ENCODE measurements at places on chromosomes 1 and 21. TPM values are rescaled to one million over a fixed set of nuclear protein-coding genes. Genes with fewer than 3 reads are reported as not detected.

SLC5A9 gene
- 1.4 TPM for total RNA-seq

S100A14 gene
- total RNA-seq, result not detected

DNA sequence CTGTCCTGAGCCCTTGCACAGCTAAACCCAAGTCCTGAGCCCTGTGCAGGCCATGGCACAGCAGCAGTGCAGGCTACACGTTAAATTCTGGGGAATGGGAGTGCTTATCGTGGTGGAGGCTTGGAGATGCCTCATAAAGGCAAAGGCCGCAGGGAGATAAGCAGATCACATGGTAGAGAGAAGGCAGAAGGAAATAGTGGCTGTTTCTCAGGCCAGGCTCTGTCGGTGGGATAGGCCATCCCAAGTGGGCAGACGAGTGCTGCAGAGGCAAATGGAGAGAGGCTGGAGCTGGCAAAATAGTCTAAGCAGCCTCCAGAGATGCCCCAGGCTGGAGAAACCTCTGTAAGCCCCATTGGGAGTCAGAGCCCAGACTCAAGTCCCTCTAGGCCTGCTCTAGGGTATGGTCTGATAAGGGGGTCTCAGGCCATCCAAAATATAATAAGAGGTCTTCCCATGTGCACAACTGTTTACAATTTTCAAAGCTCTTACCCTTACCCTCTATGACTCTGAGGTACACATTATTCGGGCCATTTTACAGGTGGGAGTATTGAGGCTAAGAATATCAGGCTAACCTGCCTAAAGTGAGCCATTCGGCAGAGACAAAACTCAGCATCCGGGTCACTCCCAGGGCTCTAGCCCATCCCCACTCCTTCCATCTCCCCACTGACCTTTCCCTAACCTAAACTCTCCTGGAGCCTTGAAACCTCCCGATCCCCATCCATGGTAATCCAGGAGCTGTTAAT, 79.6 kb downstream of the NKAIN1 start:
- no peak overlapping the region for H3K27ac ChIP-seq
- H3K27me3 ChIP-seq, result no peaks in the 10 kb centered on the region
- no peak overlapping the region for H3K4me3 ChIP-seq
- no peak for DNase-seq

DNA sequence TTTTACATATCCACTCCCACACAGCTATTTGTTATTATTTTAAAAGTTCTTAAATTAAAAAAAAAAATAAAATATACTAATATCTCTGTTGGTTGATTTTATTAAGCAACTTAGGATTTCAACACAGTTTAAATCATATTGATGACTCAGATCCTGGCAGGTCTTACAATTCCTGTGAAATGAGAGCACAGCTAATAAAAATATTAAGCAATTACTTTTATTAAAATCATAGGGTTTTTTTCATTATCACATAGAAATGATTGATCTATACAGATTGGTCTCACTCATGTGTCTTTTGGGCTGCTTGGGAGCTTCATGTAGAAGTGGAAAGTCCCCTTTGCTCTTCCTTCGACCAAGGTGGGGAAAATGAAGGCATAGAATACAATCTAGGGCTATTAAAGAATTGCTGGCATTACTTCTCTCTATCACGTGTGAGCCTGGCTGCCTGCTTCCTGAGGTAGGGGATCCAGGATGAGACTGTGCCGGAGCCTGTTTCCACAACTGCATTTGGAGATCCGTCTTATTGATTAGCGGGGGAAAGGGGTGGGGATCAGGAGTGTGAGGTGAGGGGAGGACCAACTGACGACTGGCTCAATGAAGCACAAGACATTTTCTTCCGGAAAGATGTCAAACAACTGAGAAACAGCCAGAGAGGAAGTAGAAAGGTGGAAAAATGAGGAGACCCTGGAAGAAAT, 858.0 kb downstream of the USP25 start:
- H3K4me3 ChIP-seq, result peak overlapping the region; percentile 1
- H3K4me1 ChIP-seq, result peaks cover 9% of the 10 kb centered on the region
- H3K36me3 ChIP-seq, result no peaks in the 10 kb centered on the region
- no peaks in the 10 kb centered on the region for H3K27me3 ChIP-seq

- no peak overlapping the region for H3K4me3 ChIP-seq
- H3K36me3 ChIP-seq, result no peaks in the 10 kb centered on the region
- no peaks in the 10 kb centered on the region for H3K4me1 ChIP-seq
- no peaks in the 10 kb centered on the region for H3K27me3 ChIP-seq
- no peak for DNase-seq
These were observed 1030.9 kb downstream of the AMY1C start for GRCh38 chr1:104780470-104781078.

GRCh38 chr21:16606271-16606670, 876.5 kb downstream of the USP25 start:
- H3K27me3 ChIP-seq, result no peaks in the 10 kb centered on the region
- DNase-seq, result no peak
- no peak overlapping the region for H3K4me3 ChIP-seq
- H3K4me1 ChIP-seq, result peaks cover 4% of the 10 kb centered on the region
- no peaks in the 10 kb centered on the region for H3K36me3 ChIP-seq

DNA sequence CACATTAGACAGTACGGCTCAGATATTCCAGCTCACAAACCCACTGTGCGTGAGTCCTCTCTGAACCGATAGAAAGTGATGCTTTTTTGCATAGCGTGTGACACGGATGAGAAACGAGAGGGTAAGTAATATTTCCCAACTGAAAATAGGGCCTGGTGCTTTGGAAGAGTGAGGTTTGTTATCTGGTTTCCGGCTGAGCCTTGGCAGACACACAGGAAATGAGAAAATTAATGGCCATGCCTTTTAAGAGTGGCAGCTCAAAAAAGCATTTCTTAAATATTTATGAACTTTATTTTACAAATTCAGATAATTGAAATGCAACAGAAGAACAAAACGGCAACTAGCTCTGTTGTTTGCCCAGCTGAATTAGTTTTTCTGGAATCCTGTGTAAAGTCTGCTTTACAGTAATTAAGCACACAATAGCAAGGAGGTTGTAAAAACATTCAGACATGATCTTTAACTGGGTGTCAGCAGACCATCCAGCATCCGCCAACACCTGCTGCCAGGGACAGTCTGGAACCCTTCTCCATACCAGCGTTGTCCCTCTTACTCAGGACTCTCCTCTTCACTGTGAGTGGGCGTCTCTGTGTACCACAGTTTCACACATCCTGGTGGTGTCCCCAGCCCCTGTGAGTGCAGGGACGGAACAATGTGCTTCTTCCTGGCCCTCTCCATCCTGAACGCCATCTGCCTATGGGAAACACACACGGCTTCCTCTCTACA, 155.4 kb downstream of the PGBD5 start:
- no peak overlapping the region for H3K4me3 ChIP-seq
- H3K4me1 ChIP-seq, result peaks cover 5% of the 10 kb centered on the region
- H3K27ac ChIP-seq, result no peak overlapping the region
- no peaks in the 10 kb centered on the region for H3K27me3 ChIP-seq
- no peaks in the 10 kb centered on the region for H3K36me3 ChIP-seq

GRCh38 chr1:201295861-201296260, 12.6 kb downstream of the PKP1 start:
- DNase-seq, result no peak
- H3K36me3 ChIP-seq, result no peaks in the 10 kb centered on the region
- H3K4me1 ChIP-seq, result no peaks in the 10 kb centered on the region
- H3K27me3 ChIP-seq, result no peaks in the 10 kb centered on the region
- H3K4me3 ChIP-seq, result no peak overlapping the region

REN gene
- total RNA-seq, result not detected

PTPN22 gene
- total RNA-seq, result 1.4 TPM

DNA sequence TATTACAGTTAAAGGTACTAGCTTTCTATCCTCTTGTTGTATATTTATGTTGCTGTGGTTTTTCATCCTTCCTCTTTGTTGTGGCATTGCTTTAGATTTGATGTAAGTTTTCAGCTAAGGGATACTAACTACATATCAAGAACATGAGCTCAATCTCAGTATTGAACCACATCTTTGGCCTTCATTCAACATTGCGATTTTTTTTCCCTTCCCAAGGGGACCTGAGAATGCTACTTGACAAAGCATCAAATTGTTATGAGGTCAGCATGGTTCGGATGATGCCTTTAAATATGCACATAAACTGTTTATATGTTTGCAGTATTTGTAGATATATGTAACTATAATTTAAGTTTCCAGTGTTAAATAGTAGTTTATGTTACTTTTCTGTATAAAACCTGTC, 31.7 kb upstream of the GPR88 start:
- H3K27ac ChIP-seq, result no peak overlapping the region
- no peak overlapping the region for H3K4me3 ChIP-seq
- peaks cover 11% of the 10 kb centered on the region for H3K4me1 ChIP-seq
- no peaks in the 10 kb centered on the region for H3K27me3 ChIP-seq
- no peak for DNase-seq
- no peaks in the 10 kb centered on the region for H3K36me3 ChIP-seq

- H3K4me3 ChIP-seq, result no peak overlapping the region
- H3K4me1 ChIP-seq, result peaks cover 4% of the 10 kb centered on the region
- no peak for DNase-seq
- no peaks in the 10 kb centered on the region for H3K36me3 ChIP-seq
These were observed 42.5 kb downstream of the ITPKB start for GRCh38 chr1:226696547-226696946.

DNA sequence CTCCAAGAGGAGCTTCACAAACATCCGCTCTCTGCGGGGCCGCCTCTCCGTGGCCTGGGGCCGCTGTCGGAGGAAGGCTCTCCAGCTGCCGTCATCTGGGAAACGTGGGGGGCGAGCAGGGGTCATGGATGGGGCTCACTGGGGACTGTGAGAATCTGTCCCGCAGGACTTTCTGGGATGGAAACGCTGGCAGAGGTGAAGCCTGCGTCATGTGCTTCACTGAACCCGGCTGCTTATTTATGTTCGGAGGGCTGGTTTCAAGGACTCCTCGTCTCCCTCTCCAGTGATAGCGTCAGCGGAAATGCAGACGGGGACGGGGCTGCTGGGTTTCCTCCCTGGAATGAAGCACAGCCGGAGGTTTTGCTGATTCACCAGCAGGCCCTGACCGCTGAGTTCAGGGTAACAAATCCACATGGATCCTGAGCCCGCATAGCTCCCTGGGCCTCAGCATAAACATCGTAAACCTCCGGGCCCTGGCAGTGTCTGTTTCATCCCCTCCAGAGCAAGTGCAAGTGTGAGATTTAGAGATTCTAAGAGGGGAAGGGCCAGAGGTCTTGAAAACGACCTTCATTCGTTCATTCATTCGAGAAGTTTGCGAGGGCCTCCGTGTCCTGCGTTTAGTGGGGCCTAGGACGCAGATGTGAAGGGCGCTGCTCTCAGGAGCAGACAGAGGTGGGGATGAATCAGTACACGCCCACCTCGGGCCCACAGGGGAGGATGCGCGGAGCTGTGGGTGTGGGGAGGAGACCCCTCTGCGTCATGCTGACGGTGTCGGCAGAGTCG, 7.0 kb upstream of the POFUT2 start:
- H3K4me3 ChIP-seq, result no peak overlapping the region
- no peaks in the 10 kb centered on the region for H3K27me3 ChIP-seq
- H3K27ac ChIP-seq, result peak overlapping the region; percentile 87

- H3K4me3 ChIP-seq, result no peak overlapping the region
- no peak for DNase-seq
- no peaks in the 10 kb centered on the region for H3K4me1 ChIP-seq
- no peak overlapping the region for H3K27ac ChIP-seq
- no peaks in the 10 kb centered on the region for H3K36me3 ChIP-seq
These were observed 109.8 kb downstream of the GLIS1 start for GRCh38 chr1:53629101-53629691.

GRCh38 chr1:241061062-241061461, 295.9 kb downstream of the RGS7 start:
- H3K27me3 ChIP-seq, result no peaks in the 10 kb centered on the region
- H3K27ac ChIP-seq, result no peak overlapping the region
- H3K4me1 ChIP-seq, result no peaks in the 10 kb centered on the region
- no peak overlapping the region for H3K4me3 ChIP-seq
- DNase-seq, result no peak
- H3K36me3 ChIP-seq, result no peaks in the 10 kb centered on the region

Measured in testis (tissue), 5 donors.